Fibroblast of the aortic adventitia (primary cell): ENCODE measurements at places on chromosomes 4 and X. TPM values are rescaled to one million over a fixed set of nuclear protein-coding genes. Genes with fewer than 3 reads are reported as not detected.

RHOXF1 gene
- total RNA-seq, result not detected in 2 replicates

HHIP gene
- total RNA-seq, result 3.8 and 16.0 TPM in 2 replicates

HELT gene
- total RNA-seq, result not detected in 2 replicates

NOX1 gene
- not detected in 2 replicates for total RNA-seq

FAM184B gene
- not detected in 2 replicates for total RNA-seq

IDUA gene
- total RNA-seq, result 20.3 and 21.7 TPM in 2 replicates

MAML3 gene
- total RNA-seq, result 3.1 and 4.6 TPM in 2 replicates

IL1RAPL1 gene
- total RNA-seq, result 6.0 and 7.1 TPM in 2 replicates

SLC25A14 gene
- total RNA-seq, result 9.3 and 17.2 TPM in 2 replicates

MGAT4D gene
- not detected in 2 replicates for total RNA-seq

MID1 gene
- total RNA-seq, result 18.0 and 20.4 TPM in 2 replicates

CFP gene
- total RNA-seq, result 0.18 TPM in 1 of 2 replicates, not detected in the other

TXLNG gene
- total RNA-seq, result 6.3 and 13.9 TPM in 2 replicates

TMPRSS11A gene
- total RNA-seq, result under 0.01 TPM in 1 of 2 replicates, not detected in the other

ZNF732 gene
- 0.27 and 0.57 TPM in 2 replicates for total RNA-seq
